CD4-positive, alpha-beta T cell treated with Interferon gamma for 1 hour (primary cell): ENCODE measurements at places on chromosomes 3 and 15.

DNA sequence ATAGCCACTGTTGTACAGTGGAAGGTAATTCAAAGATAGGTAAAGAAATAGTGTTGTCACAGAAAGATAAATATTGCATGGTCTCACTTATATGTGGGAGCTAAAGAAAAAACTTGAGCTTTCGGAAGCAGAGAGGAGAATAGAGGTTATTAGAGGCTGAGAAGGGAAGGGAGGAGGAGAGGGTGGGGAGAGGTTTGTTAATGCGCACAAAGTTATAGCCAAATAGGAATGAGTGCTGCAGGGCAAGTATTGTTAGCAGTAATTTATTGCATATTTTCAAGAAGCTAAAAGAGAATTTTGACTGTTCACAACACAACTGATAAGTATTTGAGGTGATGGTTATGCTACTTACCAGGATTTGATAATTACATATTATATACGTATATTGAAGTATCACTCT lies 154.2 kb downstream of the GABRG3 start:
- no peak for DNase-seq

GRCh38 chr3:69065318-69065964 lies 13.3 kb upstream of the TMF1 start:
- no peak for DNase-seq

DNA sequence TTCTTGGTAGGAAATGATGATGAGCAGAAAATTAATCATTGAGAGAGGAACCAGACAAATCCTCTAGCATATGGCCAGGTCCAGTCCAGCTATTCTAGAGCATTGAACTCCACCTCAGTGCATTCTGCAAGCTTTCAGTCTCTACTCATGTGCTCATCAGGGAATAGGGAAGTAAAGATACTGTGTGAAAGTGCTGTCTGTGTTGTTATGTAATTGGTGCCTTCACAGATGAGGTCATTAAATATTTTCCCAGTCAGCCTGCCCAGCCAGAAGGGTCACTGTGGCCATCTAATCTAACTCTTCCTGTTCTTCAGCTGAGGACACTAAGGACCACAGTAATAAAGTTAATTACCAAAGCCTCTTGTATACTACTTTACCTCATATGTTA lies 28.2 kb downstream of the C3orf62 start:
- DNase-seq = peak; percentile 31

DNA sequence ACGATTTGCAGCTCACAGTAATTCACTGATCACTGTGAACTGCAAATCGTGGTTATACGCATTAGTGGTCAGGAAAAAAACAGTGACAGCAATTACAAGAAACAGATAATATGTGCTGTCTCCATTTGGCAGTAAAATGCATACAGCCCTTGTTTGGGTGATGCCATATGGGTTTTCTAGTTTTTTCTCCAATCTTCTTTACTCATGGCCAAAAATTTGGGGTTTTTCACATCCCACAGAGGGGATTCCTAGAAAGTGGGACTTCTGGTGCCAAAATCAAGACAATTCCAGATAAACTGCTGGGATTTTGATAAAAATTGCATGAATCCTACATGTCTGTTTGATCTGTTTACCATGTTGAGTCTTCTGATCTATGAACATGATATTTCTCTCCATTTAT lies 15.6 kb downstream of the NDN start:
- DNase-seq = no peak

DNA sequence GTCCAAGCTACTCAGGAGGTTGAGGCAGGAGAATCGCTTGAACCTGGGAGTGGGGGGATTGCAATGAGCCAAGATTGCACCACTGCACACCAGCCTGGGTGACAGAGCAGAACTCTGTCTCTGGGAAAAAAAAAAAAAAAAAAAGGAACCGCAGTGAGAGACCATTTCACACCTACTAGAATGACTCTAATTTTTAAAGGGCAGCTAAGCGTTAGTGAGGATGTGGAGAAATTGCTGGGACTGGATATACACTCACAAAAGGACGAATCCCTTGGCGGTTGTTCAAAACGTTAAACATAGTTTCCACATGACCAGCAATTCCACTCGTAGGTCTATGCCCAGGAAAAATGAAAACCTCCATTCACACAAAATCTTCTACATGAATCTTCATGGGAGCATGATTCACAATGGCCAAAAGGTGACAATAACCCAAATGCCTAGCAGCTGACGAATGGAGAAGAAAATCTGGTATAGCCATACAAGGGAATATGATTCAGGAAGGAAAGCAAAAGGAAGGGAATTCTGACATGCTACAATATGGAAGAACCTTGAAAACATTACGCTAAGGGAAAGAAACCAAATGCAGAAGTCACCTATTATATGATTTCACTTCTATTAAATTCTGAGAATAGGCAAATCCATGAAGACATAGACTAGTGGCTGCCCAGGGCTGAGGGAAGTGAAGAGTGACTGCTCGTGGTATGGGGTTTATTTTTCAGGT lies 127.0 kb downstream of the CHSY1 start:
- DNase-seq = no peak

GRCh38 chr3:187669675-187670504 lies at the start of gene SST:
SST (minus strand) TSS chr3:187670394; CDS start chr3:187670291, 103 bp downstream.
- DNase-seq = no peak
